Lower leg skin (tissue), 4 donors: ENCODE measurements at places on chromosomes 11 and 22.

- DNase-seq: no peak
Observed at GRCh38 chr11:35247428-35247827, 108.5 kb downstream of the CD44 start.

- DNase-seq: peak; percentile 24
Observed at GRCh38 chr11:120135838-120136237, 2.1 kb downstream of the TRIM29 start.

DNA sequence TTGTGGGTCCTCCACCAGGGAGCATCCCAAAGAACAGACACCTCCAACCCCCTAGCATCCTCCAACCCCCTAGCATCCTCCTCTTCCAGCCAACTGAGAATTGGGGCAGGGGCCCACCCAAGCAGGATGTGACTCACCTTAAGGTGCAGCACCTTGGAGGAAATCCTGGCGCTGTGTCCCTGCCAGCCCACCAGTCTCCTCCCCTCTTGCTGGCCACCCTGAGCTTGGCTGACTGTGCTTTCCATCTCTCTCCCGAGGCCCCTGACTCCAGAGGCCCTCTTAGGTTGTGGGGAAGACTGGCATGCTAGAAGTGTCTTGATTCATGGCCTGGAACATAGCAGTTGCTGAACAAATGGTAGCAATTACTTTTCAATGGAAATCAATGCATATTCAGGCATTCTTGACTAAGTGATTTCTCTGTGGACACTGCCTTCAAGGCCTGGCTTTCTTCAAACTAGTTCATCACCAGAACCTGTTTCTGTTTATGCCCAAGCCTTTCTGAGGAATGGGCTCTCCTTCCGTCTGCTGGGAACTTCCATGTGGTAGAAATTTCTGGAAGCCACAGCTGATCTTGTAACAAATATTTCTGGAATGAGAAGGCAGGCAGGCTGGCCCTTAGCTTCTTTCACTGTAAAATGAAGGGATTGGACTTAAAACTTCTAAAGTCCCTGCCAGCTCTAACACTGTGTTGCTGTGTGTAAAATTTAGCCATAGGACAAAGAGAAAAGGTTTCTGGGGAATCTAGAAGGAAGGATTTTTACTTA, 60.5 kb downstream of the CEP164 start:
- no peak for DNase-seq

DNA sequence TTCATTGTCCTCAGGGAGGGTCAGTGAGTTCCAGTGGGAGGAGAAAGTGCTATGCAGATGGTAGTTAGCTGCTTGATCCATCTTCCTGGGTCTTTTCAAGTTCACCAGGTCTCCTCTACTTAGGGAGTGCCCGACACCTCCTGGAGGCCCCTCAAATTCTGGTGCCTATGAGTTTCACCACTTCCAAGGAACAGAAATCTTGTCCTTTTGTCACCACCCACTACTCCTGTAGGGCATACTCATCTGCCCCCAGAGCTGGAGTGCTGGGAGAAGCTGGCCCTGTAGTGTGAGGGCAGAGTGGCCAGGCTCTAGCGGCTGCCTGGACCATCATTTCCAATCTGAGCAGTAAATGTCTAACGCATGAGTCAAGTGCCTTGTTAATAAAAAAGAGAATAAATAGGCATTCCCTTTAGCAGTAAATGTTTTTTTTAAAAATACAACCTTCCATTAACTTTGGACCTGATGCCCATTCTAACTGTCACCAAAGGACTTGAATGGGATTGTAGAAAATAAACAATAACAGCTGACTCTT, 12.5 kb downstream of the IRAG1 start:
- DNase-seq: no peak

DNA sequence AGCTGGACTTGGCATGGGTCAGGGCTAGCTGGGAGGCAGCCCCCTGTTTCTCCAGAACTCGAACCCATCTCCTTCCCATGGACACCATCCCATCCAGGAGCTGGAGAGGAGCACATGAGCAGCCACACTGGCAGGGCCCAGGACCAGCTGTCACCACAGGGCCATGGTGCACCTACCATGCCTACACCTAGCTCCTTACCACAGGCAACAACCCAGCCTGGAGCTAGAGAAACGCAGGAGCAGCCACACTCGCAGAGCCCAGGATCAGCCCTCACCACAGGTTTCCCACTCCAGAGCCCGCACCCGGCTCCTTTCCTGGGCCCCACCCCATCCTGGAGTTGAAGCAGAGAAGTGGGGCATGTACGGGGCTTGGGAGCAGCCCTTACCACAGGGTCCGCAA, 50.2 kb downstream of the GAB4 start:
- no peak for DNase-seq

DNA sequence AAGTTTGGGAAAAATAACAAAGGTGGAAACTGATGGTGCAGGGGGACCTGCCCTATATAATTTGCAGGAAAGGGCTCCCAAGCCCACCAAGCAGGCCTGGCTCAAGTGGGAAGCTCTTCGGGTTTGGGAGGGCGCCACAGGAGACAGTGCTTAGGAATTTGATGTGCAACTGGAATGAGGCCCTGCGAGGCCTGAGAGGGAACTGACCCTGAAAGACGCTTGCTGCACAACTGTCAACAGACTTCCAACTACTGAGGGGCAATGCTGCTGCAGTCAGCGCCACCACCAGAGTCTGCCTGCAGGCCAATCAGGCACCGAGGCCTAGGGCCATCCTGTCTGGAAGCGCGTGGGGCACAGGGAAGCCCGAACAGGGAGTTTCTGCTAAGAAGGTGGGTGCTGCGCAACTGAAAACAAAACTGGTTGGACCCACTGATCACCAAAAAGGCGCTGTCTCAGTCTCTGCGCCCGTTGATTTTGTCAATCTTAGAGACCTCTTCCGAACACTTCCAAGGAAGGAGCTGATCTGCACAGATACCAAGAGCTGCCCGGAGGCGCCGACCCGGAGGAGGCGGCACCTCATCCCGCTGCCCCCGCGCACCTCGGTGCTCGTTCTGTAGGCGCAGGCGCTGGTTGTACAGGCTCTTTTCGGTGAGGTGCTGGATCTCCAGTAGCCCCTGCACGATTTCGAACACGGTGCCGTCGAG, 667 bp downstream of the DGCR6L start:
- DNase-seq: peak; percentile 83

DNA sequence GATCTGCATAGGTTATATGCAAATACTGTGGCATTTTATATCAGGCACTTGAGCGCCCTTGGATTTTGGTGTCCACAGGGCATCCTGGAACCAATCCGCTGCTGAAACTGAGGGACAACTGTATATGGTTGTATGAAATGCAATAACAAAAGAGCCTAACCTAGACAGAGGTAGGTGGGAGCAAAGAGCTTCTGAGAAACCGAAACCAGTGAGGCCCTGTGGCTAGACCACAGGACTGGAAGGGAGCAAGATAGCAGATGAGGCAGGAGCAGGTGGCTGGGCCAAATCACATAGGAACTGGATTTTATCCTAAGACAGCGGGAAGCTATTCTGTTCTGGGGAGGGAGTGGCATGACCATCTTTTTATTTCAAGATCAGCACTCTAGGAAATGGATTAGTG, 30.1 kb downstream of the RCN1 start:
- DNase-seq: no peak

- DNase-seq: no peak
Observed at GRCh38 chr11:122668562-122669090, 13.1 kb downstream of the UBASH3B start.

DNA sequence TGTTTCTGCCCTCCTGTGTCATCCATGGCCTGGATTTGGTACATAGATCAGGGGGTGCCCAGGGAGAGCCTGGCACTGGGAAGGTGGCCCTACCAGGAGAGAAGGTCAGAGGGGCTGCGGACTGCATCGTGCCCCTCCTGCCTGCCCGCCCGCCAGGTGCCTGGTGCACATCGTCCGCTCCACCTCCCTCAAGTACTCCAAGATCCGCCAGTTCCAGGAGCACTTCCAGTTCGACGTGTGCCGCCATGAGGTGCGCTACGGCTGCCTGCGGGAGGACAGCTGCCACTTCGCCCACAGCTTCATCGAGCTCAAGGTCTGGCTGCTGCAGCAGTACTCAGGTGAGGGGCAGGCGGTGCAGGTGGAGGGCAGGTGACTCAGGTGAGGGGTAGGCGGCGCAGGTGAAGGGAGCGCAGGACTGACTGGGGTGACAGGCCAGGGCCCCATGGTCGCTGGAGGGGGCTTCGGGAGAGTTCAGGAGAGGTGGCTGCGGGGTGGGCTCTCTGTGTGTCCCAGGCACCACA, 32.7 kb upstream of the TEF start:
- no peak for DNase-seq

GRCh38 chr11:117171404-117172061, 7.0 kb upstream of the SIDT2 start:
- no peak for DNase-seq

DNA sequence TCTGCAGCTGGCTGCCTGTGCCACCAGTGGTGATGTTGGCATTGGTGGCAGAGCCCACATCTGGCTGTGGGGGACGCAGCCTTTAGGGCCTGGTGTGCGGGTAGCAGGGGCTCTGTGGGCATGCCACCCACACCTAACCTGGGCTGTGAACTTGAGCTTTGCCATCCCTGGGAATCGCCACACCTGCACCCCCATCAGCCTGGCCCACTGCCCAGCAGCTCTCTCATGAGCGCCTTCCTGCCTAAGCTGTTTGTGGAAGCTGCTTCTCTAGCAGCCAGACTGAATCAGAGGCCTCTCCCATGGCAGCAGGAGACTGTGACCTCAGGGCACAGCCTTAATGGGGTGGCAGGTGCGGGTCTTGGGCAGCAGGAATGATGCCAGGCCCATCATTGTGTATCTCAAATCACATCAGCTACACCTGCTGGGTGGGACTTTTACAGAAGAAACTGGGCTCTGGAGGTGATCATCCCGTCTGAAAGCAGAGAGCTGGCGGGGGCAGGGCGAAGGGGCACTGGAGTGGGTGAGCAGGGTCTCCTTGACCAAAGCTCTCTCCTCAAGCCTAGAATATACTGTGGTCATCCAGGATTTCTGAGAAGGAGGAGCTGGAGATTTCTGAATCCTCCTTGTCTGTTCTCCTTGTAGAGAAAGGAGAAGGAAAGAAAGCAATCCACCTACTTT, 17.8 kb upstream of the CARS1 start:
- DNase-seq: no peak

DNA sequence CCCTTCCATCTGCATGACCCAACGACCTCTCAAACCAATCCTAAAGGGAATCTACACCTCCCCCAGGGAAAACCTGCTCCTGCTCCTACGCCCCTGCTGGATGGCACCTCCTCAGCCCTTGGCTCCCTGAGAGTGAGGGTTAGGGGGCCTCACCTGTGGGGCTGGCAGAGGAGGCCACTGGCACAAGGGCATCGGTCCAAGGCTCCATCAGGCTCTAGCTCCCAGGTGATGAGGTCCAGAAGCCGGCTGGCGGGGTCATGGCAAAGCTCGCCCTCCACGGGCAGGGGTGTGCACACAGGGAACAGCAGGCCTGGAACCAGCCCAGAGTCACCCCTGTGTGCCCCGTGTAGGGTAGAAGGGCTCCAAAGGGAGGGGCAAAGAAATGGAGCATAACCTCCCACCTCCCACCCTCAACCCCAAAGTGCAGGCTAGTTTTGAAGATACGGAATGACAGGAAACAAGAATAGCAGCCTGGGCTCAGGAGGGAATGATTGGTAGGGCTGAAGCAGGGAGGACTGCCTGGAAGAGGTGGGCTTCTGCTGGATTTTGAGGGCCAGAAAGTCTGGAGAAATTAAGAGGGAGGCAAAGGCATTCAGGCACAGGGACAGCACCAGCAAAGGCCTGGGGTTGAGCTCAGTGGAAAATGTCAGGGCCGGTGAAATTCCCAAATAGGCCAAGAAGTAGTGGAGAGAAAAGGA, 42.6 kb downstream of the DKK3 start:
- no peak for DNase-seq

GRCh38 chr11:31262761-31263160, 106.8 kb downstream of the DCDC1 start:
- DNase-seq: no peak

- no peak for DNase-seq
Observed at GRCh38 chr11:120073196-120073595, 64.7 kb downstream of the TRIM29 start.

GRCh38 chr22:21009638-21010425, 5.1 kb upstream of the P2RX6 start:
- DNase-seq: no peak

- no peak for DNase-seq
Observed at GRCh38 chr11:109264128-109264527, 157.9 kb upstream of the C11orf87 start.

GRCh38 chr11:133235381-133235780, 296.9 kb downstream of the OPCML start:
- no peak for DNase-seq

- no peak for DNase-seq
Observed at GRCh38 chr11:60957188-60957587, 5.2 kb upstream of the SLC15A3 start.

DNA sequence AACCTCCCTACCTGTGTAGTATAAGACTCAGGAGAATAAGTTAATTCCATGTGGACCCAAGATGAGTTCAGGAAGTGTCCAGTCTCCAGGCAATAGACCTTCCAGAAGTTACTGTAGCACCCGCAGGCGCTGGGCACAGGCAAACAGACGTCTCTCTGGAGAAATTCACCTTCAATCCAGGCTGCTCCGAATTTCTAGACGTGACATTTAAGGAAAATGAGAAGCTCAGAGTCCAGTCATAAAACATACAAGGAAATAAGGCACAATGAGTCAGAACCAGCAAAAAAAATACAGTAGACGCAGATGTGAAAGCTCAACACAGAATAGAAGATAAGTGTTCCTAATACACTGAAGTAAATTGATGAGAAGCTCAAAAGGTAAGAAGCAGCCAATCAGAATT, 14.2 kb downstream of the NADSYN1 start:
- DNase-seq: no peak

DNA sequence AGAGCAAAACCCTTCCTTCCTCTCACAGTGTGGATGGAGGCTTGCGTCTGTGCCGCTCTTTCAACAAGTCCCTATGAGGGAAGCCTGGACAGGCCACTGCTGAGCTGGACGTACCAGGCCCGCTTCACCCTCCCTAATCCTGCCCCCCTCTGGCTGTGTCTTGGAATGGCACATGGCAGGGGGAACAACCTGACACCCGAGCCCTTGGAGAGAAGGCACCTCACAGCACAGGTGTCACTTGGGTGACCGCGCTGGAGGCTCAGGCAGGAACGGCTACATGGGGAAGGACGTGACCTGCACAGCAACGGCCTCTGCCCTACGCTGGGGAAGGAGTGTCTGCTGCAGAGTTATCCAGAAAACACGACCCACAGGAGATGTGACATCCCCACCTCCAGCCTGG, 11.0 kb downstream of the CARS1 start:
- DNase-seq: no peak

DNA sequence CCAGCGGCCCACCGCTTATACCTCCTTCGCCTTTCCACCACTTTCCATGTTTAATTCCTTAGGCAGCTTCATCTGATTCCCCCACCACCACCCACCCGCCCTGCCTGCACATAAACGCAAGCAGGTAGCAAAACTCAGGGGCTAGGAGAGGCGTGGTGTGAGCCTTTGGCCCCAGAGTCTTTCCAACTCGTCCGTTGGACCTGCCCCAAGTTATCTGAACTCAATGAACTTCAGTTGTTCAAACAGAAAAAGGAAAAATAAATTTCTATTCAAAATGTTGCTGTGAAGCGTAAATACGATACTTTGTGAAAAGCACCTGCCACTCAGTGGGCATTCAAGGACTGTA, 814 bp upstream of the CDON start:
- DNase-seq: no peak

- no peak for DNase-seq
Observed at GRCh38 chr11:108069947-108070346, 51.4 kb upstream of the ACAT1 start.
